ENCODE measurements at places on chromosomes 2 and 18.

DNA sequence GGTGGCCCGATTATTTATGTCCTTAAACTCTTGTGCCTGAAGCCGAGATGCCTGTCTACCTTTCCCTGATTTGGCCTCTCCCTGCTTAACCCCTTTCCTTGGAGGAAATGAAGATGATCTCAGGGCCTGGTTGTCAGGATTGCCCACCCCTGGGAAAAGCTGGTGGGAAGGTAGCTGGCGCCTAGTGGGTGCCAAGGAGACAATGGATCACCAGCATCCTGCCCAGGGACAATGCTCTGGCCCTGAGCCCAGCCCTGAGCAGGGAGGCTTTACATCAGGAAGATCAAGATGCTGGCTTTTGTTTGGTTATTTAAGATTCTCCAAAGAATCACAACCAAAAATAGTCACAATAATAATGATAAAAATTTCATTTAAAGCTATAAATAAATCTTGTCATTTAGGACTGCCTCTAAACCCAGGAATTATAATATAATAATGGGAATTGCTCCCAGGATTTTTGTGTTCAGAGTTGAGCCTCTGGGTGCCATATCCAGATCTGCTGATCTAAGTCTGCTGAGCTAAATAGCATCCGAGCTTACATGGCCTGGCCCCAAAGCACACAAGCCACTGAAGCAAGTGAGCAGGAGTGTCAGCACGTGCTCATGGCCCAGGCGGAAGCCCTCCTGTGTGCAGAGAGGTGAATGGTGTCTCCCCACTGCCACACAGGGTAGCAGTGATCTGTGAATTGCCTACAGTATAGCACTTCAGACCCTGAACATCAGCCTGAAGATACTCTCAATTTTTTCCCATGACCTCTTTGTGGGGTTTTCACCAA, 57.8 kb upstream of the MAP3K20 start:
- DNase-seq, result no peak

DNA sequence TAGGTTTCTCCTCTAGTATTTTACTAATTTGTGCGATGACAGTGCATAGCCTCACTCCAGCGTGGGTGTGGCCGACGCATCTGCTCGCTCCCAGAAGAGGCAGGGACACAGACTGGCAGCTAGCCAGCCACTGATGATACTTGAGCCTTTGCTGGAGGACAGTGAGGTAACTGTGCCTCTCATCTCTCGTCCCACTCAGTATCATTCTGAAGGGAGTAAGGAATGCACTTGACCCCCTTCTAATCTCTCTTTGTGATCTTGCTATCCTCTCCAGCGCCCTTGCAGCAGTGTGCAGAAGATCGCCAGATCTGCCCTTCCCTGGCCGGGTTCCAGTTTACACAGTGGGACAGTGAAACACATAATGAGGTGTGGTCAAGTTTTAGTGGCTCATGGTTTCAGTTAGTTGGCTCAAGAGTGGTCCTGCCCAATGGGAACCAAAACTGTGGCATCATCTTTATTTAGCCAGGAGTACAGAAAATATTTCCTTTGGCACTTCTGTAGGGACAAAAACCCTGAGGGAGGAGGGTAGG, 17.5 kb downstream of the NCAPH start:
- peak; percentile 26 for DNase-seq

GRCh38 chr2:28395334-28396061, 2.8 kb downstream of the FOSL2 start:
- DNase-seq, result no peak

- no peak for DNase-seq
Measured at GRCh38 chr18:32753656-32754260, 19.1 kb downstream of the KLHL14 start.

GRCh38 chr18:49910019-49910418, 96.7 kb upstream of the ACAA2 start:
- no peak for DNase-seq
